Right kidney (tissue), 9 donors: ENCODE measurements at places on chromosomes 1 and 21.

DNA sequence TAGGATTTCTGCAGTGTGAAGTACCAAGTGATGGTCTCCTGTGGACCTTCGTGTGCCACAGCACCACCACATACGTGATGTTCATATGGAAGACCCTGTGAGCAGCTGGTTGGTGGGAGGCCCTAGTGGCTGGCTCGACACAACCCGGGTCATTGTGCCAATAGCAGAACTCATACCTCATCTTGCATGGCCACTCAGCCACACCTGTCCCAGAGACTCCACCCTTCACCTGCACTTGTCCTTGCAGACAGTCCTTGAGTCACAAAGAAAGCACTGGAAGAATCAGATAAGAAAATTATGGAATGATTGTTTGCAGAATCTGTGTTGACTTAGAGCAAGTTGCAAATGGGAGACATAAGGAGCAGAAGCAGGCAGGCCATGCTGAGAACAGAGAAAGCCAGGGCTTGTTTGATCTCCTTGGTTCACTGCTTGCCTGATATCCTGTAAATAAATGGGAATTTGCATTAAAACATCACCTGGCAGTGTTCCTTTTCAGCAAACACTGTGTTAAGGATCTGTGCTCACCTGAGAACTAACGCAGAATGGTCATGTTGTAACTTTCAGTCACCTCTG lies 307.7 kb downstream of the SIPA1L2 start:
- DNase-seq: no peak

GRCh38 chr1:27879374-27880082 lies 7.2 kb downstream of the THEMIS2 start:
- DNase-seq: no peak

DNA sequence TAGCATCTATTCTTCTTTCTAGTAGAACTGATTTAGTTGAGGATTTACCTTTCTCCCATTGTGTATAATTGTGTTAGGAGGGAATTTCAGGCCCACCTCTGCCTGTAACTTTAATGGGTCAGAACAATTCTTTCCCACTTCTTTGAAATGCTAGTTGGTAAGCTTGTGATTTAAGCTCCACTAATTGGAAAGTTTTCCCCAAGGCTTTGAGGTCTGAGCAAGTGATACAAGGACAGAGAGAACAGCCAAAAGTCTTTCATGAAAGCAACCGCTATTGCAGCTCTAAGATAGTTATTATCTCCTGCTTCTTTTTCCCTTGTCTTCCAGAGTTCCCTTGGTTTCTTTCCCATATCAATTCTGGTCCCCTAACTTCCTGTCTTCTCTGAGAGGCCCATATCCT lies 38.7 kb upstream of the PDC start:
- DNase-seq: no peak

GRCh38 chr1:161307892-161308638 lies 1.7 kb downstream of the MPZ start:
- DNase-seq: no peak

DNA sequence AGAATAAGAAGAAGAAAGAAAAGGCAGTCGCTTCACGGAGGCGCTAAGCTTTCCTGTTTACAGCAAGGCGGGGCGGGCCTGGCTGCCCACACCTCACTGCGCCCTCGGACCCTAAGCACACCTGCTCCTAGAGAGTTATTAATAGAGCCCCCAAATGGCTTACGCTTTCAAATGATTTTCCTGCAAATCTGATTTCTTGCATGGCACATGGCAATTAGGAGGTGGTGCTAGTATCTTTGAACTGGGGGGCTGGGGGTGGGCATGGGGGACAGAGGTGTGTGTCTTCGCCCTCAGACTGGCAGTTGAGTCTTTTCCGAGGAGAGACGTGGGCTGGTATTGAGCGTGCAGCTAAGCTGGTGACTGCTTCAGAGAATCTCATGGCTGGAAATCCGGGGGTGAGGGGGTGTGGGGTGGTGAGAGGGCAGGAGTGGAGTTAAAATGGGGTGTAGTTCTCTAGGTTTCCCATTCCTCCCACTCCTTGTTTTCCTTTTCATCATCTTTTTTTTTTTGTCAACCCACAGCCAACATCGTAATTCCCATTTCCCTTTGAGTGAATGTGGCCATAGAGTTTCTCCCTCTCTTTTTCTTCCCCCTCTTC lies 1.3 kb downstream of the S1PR1 start:
- DNase-seq: no peak

DNA sequence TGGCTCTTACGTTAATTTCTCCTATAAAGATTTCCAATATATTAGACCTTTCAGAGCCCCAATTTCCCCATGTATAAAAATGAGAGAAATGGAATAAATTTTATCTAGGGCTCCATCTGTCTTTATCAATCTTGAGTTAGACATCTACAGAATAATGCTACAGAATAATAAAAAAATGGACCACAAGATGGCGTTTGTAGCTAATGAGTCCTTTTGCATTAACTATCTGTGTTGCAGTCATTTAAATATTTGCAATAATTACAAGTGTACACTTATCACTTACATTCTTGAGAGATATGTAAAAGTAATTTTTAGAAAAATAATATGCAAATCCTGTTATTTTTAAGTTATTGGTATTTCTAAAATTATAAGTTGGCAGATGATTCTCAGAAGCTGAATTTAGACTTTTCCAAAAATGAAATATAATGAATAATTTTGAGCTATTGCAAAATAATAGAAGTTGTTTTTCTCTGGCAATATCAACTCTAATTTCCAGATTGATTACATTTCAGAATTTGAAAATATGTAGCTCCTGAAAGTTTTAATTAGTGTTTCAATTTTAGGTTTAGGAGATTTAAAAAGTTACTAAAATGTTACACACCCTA lies 87.7 kb downstream of the SNX7 start:
- no peak for DNase-seq

DNA sequence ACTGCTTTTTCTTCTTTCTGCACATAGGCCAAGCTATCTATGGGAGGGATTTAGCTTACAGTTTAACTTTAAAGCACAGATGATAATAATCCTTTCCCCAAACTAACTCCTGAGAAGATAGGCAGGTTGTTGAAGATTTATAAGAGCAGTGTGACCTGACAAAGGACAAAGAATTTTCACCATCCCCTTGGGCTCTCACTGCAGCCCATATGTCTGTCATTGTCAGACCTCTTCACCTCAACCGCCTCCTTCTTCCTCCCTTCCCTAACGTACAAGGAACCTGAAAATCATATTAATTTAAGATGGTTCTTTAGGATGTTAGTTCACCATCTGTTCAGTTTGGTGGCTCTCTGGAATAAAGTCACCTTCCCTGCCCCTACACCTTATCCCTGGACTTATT lies 5.0 kb downstream of the RNU1-2 start:
- DNase-seq: no peak

GRCh38 chr1:8314346-8315280 lies 3.3 kb upstream of the SLC45A1 start:
- peak; percentile 72 for DNase-seq
